ENCODE measurements at places on chromosomes 1 and 21. TPM values are rescaled to one million over a fixed set of nuclear protein-coding genes. Genes with fewer than 3 reads are reported as not detected.

Gene WDR64
- polyA plus RNA-seq: not detected

Gene OR6N1
- not detected for polyA plus RNA-seq

DNA sequence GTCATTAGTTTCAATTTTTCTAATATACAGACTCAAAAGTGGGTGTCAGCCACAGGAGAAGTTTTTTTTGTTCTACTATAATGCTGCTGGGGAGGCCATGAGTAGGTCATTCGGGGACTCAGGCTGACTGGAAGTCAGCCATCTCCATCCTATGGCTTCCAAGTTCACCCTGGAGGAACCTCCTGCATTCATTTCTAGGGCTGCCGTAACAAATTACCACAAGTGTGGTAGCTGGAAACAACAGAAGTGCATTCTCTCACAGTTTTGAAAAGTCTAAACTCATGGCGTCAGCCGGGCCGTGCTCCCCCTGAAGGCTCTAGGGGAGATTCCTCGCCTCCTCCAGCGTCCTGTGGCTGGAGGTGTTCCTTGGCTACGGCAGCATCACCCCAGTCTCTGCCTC, 17.7 kb downstream of the AGT start:
- no peak for DNase-seq

Gene GLIS1
- not detected for polyA plus RNA-seq

GRCh38 chr1:197342044-197342565, 74.1 kb downstream of the CRB1 start:
- DNase-seq: no peak

Gene GLMP
- polyA plus RNA-seq: 8.6 TPM

DNA sequence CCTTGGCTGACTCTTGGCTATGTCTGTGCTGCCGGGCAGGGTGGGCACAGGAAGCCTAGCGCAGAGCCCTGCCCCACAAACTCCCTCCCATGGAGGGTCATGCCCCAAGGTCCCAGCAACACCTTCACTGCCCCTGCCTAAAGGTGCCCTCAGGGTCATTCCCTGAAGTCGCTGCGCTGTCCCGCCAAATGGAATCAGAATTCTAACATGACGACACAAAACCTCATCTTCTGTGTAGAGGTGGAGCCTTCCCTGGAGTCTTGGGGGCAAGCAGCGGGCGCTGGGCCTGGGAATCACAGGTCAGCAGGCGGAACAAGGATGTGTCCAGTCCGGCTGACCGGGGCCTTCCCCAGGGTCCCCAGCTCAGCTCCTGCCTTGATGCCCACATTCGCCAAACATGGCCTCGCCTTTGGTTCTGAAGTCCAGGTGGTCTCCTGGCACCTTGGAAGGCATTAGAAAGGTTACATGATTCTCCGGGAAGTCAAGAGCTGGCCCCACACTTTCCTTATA, 17.3 kb downstream of the TMEM201 start:
- no peak for DNase-seq

Gene RGS18
- polyA plus RNA-seq: 10.2 TPM

GRCh38 chr1:200161801-200162200, 134.3 kb downstream of the NR5A2 start:
- no peak for DNase-seq
